ENCODE measurements at places on chromosomes 11 and 22. TPM values are rescaled to one million over a fixed set of nuclear protein-coding genes. Genes with fewer than 3 reads are reported as not detected.

GRCh38 chr11:35038211-35038928 is 100.6 kb upstream of the CD44 start:
- no peak for DNase-seq

GRCh38 chr11:115848611-115849010 is 344.4 kb upstream of the CADM1 start:
- no peak for DNase-seq

GRCh38 chr11:132588366-132588765 is 943.9 kb downstream of the OPCML start:
- DNase-seq = no peak

- DNase-seq = no peak
Observed at GRCh38 chr22:20536590-20537324, 29.3 kb downstream of the MED15 start.

DNA sequence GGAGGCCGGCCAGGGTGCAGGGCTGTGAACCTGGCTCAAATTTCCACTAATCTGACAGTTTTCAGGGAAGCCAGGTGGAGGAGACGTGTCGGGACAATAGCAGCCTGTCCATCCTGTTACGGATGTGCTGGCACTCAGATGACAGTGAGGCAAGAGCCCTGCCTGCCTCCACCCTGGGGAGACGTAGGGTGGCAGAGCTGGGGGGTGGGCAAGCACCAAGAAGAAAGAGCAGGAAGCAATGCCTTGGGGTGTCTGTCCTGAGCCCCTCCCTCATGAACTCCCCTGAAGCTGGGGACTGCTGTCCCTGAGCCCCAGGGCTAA is 10.0 kb upstream of the TRIM29 start:
- no peak for DNase-seq

GRCh38 chr11:117950993-117951961 is 22.1 kb upstream of the TMPRSS13 start:
- DNase-seq = no peak

DNA sequence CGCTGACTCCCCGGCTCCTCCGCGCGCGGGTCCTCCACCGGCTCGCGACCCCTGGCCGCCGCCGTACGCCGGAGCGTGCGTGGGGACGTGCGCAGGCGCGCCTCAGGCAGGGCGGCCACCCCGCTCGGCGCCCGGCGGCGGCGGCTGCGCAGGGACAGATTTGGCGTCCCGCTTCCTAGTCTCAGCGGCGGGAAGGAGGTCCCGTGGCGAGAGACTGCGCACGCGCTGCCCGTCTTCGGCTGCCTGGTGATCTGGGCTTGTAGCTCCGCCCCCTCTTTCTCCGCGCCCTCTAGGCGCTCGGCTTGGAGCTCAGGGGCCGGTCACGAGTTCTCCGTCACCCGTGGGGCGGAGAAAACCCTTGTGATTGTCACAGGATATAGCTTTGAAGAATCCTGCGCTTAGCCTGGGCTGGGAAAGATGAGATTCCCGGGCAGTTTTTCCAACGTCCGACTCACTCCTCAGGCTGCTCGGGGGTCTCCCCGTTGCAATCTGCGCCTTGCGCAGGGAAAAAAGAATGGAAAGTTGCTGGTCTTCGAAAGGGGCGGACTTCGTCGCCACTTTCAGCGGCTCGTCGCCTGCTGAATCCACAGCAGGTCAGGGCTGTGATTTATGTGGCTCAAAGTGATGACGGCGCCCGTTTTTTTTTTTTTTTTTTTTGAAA is at the start of gene PATL1:
Gene PATL1, minus strand, starts transcription at position 88 of the 661 bp plus-strand sequence. CDS start 142 bp downstream, outside the sequence.
- peak; percentile 100 for DNase-seq

DNA sequence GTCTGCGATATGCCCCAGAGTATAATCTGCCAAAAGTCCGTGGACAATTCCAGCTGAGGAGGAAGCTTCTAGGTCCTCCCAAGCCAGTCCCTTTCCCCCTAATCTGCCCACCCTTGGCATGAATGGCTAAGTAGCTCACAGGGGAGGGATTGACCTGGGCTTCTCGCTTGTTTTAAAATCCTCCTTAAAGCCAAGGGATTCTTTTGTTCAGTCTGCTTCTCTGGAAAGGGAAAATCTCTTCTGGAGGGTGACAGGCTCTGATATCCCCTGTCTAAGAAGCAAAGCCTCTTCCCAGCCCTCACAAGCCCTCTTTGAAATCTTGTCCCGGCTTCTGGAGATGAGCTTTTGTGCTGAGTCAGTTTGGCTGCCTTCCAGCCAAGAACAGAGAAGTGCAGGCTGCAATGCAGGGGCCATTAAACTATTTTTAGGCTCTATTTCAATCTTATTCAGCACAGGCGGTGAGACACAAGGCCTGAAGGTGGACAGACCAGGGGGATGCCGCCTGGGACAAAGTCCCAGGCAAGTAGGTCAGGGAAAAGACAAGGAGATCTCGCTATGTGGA is 23.9 kb downstream of the NEFH start:
- no peak for DNase-seq

DNA sequence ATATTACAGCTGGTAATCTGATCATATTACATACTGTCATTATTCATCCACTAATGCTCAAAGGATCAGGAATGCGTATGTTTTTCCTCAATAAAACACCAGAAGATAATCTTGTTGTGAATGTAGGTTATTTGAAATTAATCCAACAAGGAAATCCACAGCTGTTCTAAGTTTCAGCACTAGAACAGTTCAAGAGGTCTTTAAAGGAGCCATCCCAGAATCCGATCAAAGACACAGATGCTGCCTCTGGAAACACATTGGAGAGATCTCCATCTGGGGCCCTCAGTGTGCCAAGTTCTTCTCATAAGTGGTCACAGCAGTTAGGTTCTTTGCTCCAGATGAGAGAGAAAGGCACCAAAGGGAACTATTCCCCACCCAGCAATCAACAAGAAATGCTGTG is 1955.1 kb upstream of the RAG2 start:
- no peak for DNase-seq

DNA sequence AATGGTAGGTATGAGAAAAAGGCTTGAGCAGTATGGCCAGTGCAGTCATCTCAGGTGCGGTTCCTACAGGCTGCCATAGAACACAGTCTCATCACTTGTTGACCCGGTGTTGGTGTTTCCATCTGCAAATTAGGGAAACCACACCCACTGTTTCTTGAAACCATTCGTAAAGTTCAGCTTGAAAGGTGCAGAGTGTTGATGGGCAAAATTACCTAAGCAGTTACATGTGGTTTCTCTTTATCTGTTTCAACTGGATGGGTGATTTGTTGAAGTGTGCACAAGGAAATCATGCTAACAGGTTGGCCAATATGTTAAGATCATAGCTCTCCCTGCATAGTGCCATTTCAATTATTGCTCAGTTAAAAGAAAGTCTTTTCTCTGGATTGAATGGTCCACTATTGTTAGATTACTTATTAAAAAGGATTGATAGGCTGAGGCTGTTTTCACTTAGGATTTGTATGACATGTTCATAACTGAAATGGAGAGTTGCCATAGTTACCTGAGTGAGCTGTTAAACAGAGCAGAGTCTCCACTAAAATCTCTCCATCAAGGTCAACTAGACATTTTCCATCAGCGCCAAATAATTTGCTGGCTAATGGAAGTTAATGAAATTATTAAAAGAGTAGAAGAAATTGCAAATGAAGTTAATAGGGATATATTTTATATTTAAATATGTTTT is 203.1 kb upstream of the MTMR2 start:
- no peak for DNase-seq

DNA sequence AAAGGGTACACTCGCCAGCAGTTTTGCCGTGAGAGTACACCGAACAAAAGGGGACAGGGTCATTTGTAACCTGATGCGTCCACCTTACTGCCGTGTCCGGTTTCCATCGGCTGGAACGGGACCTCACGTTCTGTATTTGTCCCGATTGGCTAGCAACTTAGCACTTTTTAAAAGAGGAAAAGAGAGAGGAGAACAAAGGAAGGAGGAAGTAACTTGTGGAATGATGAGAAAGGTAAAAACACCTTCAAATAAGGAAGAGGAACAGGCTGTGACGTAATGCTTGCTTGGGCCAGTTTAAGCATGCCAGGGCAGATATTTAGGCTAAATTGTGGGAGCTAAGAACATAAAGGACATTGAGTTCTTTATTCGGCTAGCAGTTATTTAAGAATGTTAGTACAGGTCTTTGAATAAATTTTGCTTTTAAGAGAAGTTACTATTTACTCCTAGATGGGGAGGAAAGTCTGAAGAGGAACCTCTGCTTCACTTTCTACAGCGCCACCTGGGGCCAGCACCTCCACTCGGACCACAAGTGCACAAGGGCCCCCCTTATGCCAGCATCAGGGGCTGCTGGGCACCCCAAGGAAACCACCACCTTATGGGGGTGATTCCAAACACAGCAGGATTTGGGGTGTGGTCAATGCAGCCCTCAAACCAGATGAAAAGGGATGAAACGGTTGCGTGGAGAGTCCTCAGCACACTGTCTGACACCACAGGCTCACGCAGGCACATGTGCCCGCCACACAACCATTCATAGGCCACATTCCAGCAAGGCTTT is 5.8 kb downstream of the ARSA start:
- DNase-seq = peak; percentile 74

GRCh38 chr11:65776196-65776595 is 4.6 kb downstream of the AP5B1 start:
- DNase-seq = peak; percentile 80

DNA sequence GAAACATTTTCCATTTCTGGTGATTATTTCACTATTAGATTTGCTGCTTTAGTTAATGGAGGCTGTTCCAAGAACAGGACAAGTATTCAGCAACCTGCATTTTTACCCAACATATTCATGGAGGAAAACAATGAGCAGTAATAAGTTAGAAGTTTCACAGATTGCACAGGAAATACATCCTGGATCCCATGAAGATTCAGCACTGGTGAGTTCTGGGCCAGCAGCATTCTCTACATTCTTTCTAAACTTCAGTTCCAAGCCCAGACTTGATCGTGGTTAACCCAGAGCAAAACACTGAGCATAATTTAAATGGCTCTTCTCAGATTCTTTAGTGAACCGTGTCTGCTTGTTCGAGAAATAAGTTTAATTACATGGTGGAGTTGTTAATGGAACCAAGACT is 3.8 kb downstream of the FJX1 start:
- DNase-seq = no peak

- no peak for DNase-seq
Observed at GRCh38 chr11:30852091-30852490, 265.9 kb upstream of the MPPED2 start.

Gene MUC2
- total RNA-seq = 0.05 TPM

Gene PAX6
- total RNA-seq = not detected

Gene DAGLA
- 2.4 TPM for total RNA-seq

Gene ATM
- 77.7 TPM for total RNA-seq
